Heart right ventricle (tissue), 16 donors: ENCODE measurements at places on chromosomes 3 and 15. TPM values are rescaled to one million over a fixed set of nuclear protein-coding genes. Genes with fewer than 3 reads are reported as not detected.
A peak's percentile ranks its signal among the peaks of the same experiment; 100 is the strongest.

KCNMB3 gene
- 1.1 TPM for total RNA-seq

KY gene
- total RNA-seq = 18.8 TPM

ZNF774 gene
- total RNA-seq = 3.5 TPM

PLEKHO2 gene
- 11.5 TPM for total RNA-seq

DNA sequence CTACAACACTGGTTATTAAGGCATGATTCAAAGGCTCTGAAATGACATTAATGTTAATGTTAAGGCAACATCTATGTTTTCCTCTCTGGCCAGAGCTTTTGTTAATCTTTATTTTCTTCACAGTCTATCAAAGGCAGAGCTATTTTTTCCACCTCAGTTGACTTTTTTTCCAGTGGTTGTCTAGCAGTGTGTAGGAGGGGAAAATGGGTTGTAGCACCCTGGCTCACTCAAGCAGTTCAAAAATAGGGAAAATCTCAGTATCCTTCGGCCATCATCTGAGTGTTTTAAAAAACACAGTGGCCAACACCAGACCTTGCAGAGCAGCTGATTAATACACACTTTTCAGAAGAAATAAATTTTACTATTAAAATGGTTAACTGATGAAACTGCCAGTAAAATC is 21.4 kb downstream of the CBLB start:
- no peak for DNase-seq

GRCh38 chr3:139302801-139303113 is 41.1 kb upstream of the MRPS22 start:
- no peak for DNase-seq

GRCh38 chr15:69979783-69980182 is 117.9 kb downstream of the TLE3 start:
- no peak for DNase-seq

- no peak for DNase-seq
Observed at GRCh38 chr15:41620536-41621199, 39.5 kb upstream of the MGA start.

GRCh38 chr3:120052677-120053076 is 41.6 kb downstream of the GSK3B start:
- DNase-seq = no peak

- DNase-seq = no peak
Observed at GRCh38 chr15:43283526-43283925, 16.8 kb upstream of the TGM5 start.

CILP gene
- 3.2 TPM for total RNA-seq

GRCh38 chr3:112958811-112959560 is 15.9 kb downstream of the CD200R1 start:
- DNase-seq = no peak

- no peak for DNase-seq
Observed at GRCh38 chr3:100463002-100463401, 29.4 kb upstream of the TMEM45A start.

- no peak for DNase-seq
Observed at GRCh38 chr3:127525373-127525772, 65.2 kb downstream of the TPRA1 start.

- DNase-seq = no peak
Observed at GRCh38 chr15:27933562-27933961, 165.6 kb downstream of the OCA2 start.

DNA sequence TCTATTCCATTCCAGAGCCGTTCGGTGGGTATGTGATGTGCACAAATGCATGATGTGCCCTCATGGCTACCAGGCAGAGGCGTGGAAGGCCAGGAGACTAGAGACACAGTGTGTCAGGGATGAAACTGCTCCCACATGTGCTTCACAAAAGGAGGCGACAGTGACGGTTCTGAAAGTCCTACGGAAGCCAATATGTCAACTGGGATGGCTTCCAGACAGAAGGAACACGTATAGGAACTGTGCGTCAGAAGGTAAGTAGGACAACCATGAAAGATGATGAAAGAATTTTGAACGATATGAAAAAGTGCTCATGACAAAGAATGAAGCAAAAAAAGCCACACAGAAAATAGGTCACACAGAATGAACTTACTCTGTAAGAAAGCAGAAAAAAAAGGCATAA is 34.1 kb downstream of the GLB1 start:
- no peak for DNase-seq

DNA sequence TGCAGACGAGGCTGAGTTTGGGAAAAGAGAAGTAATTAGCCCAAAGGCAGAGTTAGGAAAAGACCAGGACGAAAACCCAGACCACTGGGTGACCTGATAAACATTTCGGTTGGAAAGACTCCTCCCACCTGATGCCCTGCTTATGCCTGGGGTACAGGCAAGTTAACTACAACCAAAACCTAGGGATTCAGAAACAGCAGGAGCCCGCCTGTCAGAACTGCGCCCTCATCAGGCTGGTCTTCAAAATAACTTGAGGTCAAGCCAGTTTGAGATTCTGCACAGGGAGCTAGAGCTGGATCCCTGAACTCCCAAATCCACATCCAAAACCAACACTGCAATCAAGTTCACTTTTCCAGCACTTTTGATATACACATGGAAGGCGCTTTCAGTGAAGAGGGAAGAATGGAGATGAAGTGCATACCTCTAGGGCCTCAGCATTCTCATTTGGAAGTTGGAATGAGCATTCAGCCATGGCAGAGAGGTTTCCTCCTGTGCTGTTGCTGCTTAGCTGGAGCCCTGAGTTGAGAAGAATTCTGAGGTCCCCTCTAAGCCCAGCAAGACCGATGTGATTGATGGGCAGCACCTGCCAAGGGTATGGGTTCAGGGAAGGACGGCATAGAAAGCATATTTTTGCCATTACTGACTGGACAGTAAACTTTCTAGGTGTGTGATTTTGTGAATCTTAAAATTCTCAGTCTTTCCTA is 11.6 kb downstream of the TSEN2 start:
- DNase-seq = no peak

- no peak for DNase-seq
Observed at GRCh38 chr15:72037321-72037720, 80.6 kb downstream of the MYO9A start.

GRCh38 chr3:120048355-120049041 is 45.7 kb downstream of the GSK3B start:
- DNase-seq = no peak

GRCh38 chr3:43243590-43244587 is 42.5 kb upstream of the SNRK start:
- no peak for DNase-seq

DNA sequence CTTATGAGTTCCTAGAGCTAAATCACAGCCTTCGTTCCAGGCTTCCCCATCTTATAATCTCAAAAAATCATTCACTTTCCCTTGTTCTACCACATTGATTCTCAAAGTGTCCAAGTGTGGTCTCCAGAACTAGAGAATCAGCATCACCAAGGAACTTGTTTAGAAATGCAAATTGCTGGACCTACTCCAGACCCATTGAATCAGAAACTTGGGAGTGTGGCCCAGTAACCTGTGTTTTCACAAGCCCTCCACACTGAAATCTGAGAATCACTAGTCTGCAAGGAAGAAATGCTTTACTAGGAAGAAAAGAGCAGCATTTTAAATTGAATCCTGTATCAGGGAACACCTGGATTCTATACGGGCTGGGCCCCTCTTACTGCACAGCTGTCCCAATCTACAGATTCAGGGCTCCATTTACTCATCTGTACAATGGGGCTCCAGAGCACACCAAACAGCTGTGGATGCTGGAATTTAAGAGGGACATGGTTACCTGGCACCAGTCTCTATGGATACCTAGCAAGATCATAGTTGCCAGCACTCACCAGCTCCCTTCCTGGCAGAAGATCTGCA is 3.9 kb downstream of the MEGF11 start:
- no peak for DNase-seq

DNA sequence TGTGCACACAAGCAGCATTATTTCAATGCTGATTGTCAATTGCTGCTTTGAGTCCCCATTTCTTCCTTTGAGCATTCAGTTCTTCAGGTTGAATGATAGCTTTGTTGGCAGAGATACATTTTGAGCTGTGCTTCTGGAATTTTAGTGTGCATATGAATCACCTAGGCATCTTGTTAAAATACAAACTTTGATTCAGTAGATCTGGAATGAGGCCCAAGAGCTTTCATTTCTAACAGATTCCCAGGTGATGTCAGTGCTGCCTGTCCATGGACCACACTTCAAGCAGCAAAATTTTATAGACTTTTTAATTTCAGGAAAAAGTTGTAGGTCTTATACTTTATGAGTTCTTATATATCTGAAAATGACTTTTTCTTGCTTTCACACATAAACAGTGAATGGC is 131.1 kb downstream of the ADAMTSL3 start:
- DNase-seq = no peak

GRCh38 chr3:107994181-107994580 is 96.7 kb downstream of the CD47 start:
- DNase-seq = no peak

SLC12A1 gene
- total RNA-seq = not detected

OR5H15 gene
- total RNA-seq = not detected

DNA sequence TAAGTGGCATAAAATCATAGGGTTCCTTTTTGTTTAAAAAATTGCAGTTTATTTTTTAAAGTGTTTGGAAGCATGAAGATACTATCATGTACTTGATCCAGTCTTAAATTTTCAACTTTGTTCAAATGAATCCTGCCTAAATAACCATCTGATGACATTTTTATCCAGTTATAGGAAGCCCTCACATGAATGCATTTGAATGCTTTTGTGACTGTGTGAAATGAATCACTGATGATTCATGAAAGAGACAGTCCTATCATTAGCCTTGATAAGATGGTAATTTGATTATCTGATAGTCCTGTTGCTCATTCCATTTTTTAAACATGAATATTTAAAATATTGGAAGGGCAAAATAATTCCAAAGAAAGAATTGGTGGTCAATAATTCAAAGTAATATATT is 401.9 kb upstream of the ROBO2 start:
- no peak for DNase-seq

RNF111 gene
- 25.6 TPM for total RNA-seq

- DNase-seq = no peak
Observed at GRCh38 chr3:129783470-129783869, 110.0 kb downstream of the TMCC1 start.

- DNase-seq = no peak
Observed at GRCh38 chr3:9718118-9718517, 13.4 kb upstream of the BRPF1 start.

ERC2 gene
- total RNA-seq = 1.2 TPM

- DNase-seq = no peak
Observed at GRCh38 chr15:98651036-98651481, 2.7 kb downstream of the IGF1R start.

DNA sequence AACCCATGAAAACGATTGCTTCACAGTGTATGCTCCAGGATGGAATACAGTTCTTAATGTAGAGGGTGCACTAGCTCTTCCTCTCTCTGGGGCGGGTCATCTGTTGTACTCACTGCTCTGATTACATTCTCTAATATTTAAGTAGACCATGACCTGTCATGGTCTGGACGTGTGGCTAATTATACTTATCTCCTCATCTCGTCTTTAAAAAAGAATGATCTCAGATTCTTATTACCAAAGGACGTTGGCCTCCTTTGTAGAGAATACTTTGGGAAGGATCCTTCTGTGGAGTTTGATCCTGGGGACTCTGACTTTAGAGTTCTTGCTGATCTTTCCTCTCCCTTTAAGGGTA is 48.4 kb upstream of the TRAK1 start:
- no peak for DNase-seq

- no peak for DNase-seq
Observed at GRCh38 chr3:17640466-17640865, 102.0 kb downstream of the TBC1D5 start.

GASK1A gene
- total RNA-seq = 0.57 TPM

GRCh38 chr15:74378848-74379247 is 11.4 kb upstream of the CYP11A1 start:
- DNase-seq = no peak

GRCh38 chr3:175346573-175347356 is 487.6 kb downstream of the NAALADL2 start:
- DNase-seq = peak; percentile 49

DNA sequence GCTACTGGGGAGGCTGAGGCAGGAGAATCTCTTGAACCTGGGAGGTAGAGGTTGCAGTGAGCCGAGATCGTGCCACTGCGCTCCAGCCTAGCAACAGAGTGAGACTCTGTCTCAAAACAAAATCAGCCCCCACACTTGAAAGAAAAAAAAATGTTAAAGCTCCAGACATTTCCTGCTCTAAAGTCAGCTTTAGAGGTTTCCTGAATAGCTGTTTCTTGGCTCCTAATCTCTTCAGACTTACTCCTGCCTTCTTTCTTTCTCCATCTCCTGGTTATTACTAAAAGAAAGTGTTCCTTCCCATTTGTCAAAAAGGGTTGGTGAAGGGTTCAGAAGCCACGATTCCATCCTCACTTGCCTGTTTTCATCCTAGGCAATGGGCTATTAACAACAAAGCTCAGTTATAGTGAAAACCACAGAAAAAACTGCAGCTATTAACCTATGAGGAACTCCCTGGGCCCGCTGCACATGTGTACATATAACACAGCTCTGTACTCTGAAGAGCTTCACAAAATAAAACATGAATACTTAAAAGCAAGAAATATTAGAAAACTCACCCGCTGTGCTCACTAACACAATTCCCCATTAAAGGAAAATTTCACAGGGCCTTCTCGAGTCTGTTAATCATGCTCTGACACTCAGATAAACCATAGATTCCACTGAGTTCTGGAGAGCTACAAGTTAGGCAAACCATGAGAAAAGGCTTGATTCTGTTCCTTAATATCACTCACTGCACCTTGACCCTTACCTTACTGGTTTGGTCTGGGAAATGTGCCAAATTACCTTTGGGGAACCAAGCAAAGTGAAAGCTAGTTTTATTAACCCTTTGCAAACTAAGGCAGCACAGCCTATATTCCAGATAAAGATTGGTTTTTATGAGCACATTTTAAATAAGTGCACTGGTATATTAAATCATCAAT is 89.9 kb upstream of the TSPAN3 start:
- no peak for DNase-seq

DNA sequence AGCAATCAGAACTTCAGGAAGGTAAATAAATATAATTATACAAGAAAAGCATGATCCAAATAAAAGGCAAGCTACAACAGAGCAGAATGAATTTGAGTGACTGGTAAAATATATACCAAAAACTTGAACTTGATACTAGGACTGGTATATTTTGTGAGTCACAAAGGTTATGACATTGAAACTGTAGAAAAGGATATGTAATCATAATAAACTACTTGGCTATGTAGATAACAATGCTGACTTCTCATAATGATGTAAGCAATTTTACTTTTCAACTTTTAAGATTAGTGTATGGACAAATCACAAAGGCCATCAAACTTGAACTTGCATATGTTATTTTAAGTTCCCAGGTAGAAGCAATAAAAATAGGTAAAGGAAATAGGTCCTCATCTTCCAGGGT is 384.5 kb upstream of the NECTIN3 start:
- DNase-seq = no peak

TEX55 gene
- total RNA-seq = not detected

- DNase-seq = no peak
Observed at GRCh38 chr3:13174803-13175135, 101.5 kb upstream of the IQSEC1 start.

PLSCR5 gene
- not detected for total RNA-seq

IQCH gene
- 1.3 TPM for total RNA-seq

EPHA3 gene
- total RNA-seq = 3.6 TPM
